Activated T-helper 1 cell treated with anti-CD3 and anti-CD28 coated beads, Interleukin-12 subunit alpha, Interleukin-12 subunit beta, Interleukin-2, Interleukin-4 antibody, amounts not matched to agents 30 ng/mL and 10 ng/mL and 1 ng/mL, durations not matched to agents 14 hours and 24 hours and 36 hours (primary cell): ENCODE measurements at places on chromosomes 11 and 22. TPM values are rescaled to one million over a fixed set of nuclear protein-coding genes. Genes with fewer than 3 reads are reported as not detected.

GRCh38 chr11:66547662-66548009 is 933 bp downstream of the ACTN3 start:
- DNase-seq, result no peak
- H3K27ac ChIP-seq, result no peak overlapping the region
- H3K4me3 ChIP-seq, result peak overlapping the region; percentile 45
- H3K27me3 ChIP-seq, result peaks cover 10% of the 10 kb centered on the region
- peaks cover 5% of the 10 kb centered on the region for H3K36me3 ChIP-seq
- H3K4me1 ChIP-seq, result peaks cover 22% of the 10 kb centered on the region

DNA sequence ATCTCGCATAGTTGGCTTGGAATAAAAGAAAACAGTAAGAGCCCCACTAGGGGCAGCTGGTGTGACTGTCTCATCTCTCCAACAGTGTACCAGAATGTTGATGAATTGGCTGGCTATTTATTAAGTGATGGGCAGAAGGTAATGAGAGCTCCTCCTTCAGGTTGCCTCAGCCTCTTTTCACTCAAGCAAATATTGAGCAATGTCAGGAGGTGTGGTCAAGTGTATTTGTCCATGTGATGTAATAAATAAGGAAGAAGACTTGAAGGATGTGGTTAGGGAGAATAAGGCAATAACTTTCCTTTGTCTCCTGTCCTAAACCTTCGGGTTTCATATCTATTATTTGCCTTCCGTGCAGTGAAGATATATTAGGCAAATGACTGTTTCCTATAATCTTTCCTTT is at the start of gene TCN1:
Gene TCN1 (minus strand): TSS at position 91 of the 400 bp plus-strand sequence. CDS start 17 bp downstream, at position 74.
- peaks cover 6% of the 10 kb centered on the region for H3K27me3 ChIP-seq
- no peaks in the 10 kb centered on the region for H3K4me1 ChIP-seq
- no peak within 1 kb of the TSS for H3K4me3 ChIP-seq
- no peaks in the 10 kb centered on the region for H3K36me3 ChIP-seq
- H3K27ac ChIP-seq, result no peak within 1 kb of the TSS
- no peak for DNase-seq

DNA sequence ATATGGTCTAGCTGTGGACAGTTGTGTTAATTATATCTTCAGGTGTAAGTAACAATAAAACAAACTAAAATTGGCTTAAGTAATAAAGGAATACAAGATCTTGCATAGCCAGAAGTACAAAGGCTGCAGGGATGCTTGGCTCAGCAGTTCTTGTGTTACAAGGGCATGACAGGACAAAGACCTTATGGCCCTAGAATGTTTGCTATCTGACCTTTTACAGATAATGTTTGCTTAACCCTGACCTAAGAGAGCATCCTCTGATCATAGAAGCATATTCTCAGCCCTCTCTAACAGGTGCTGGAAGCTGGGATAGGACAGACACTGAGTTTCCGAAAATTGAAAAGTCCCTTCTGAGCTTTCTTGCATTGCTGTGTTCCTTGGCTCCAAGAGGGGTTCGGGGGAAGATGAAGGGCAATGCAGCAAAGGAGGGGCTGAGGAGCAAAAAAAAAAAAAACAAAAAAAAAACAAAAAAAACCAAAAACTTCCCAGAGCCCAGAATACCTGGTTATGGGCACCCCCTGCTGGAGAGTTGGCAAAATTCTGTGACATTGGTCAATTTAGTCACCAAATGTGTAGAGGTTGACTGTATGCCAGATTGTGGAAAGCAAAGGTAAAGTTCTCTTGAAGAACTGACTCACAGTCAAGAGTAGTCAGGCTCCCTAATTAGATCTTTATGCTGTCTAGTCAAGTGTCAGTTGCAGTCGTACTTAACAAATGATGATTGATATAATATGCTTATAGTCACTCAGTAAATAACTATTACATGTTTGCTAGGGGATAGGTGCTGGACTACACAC is 10.4 kb upstream of the HIKESHI start:
- no peaks in the 10 kb centered on the region for H3K27me3 ChIP-seq
- H3K36me3 ChIP-seq, result peaks cover 26% of the 10 kb centered on the region
- H3K4me1 ChIP-seq, result peaks cover 61% of the 10 kb centered on the region

DNA sequence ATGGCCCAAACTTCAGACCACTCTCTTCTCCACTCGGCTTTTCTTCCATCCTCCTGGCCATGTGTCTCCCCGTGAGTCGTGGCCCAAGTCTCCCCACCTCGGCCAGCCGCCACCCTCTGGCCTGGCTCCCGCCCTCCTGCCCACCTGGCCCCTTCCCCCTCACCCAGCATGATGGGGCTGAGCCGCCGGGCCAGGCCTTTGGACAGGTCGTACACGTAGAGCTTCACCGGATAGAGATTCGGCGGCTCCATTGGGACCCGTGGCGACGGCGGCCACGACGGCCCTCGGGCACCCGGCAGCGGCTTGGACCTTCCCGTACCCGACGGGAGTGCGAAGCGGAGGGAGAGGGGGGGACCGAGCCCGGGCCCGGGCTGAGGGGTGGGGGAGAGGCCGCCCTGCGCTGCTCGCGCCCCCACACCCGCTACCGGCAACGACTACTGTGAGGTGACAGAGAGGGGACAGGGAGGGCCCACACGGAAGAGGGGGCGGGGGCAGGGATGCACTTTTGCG is at the start of gene DESI1:
Gene DESI1 (minus strand): TSS at position 455 of the 510 bp plus-strand sequence. CDS start 204 bp downstream, at position 251.
- peaks cover 51% of the 10 kb centered on the region for H3K4me1 ChIP-seq
- peak within 1 kb of the TSS; percentile 94 for H3K27ac ChIP-seq
- peak within 1 kb of the TSS; percentile 93 for H3K4me3 ChIP-seq
- no peak for DNase-seq

DNA sequence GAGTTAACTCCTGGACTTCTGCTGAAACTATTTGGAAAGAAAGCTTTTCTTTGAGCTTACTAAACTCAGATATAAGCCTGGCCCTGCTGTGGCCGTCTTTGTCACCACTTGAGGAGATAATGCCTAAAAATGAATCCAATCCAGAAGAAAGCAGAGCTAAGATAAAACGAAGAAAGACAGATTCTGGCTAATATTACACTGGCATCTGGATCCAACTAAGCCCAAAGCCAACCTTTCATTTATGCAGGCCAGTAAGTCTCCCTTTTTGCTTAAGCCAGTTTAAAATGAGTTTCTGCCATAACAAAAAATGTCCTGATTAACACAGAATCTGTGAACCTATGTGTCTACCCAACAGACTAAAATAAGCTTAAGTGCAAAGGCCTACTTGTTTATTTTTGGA is 34.5 kb downstream of the PIK3C2A start:
- no peak overlapping the region for H3K4me3 ChIP-seq
- no peak for DNase-seq
- no peaks in the 10 kb centered on the region for H3K27me3 ChIP-seq
- H3K4me1 ChIP-seq, result peaks cover 14% of the 10 kb centered on the region

DNA sequence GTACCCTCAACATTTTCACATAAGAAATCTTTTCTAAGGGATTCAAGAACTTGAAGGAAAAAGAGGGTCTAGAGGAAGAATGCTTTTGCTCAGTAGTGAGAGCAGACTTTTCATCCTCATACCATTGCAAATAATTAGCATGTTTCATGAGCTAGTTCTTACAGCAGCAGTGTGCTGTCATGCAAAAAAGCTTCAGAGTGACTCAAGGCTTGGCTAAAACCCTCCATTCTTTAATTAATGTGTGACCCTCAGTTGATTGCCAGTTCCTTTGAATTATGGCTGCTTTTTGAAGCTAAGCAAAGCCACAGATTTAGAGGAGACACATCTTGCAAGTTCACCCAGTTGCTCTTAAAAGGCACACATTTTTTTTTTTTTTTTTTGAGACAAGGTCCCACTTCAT is 36.6 kb upstream of the PCF11 start:
- H3K27me3 ChIP-seq, result no peaks in the 10 kb centered on the region
- H3K4me3 ChIP-seq, result no peak overlapping the region
- no peak overlapping the region for H3K27ac ChIP-seq
- DNase-seq, result no peak
- peaks cover 1% of the 10 kb centered on the region for H3K36me3 ChIP-seq

GRCh38 chr11:124622531-124623451 is at the start of gene TBRG1:
TBRG1 (plus strand) TSS chr11:124622864; CDS start chr11:124623084, 220 bp downstream.
- peak; percentile 80 for DNase-seq
- H3K36me3 ChIP-seq, result peaks cover 24% of the 10 kb centered on the region
- H3K27ac ChIP-seq, result peak within 1 kb of the TSS; percentile 95
- peaks cover 29% of the 10 kb centered on the region for H3K4me1 ChIP-seq
- peaks cover 14% of the 10 kb centered on the region for H3K27me3 ChIP-seq

DNA sequence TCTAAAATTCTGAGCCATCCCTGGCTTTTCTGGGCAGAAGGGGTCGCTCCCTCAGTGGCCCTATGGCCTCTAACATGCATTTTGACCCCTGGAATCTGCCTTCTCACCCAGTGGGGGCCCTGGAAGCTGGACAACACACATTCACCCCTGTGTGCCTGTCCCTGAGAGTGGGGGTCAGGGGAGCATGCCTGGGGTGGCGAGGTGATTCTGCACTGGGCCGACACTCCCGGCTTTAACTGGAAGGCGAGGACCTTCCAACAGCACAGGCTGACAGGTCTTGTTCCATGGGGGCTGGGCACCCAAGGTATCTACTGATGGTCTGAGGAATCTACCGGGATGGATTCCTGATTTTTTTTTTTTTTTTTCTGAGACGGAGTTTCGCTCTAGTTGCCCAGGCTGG is 10.7 kb downstream of the PPM1F start:
- peak overlapping the region; percentile 72 for H3K27ac ChIP-seq
- peaks cover 1% of the 10 kb centered on the region for H3K27me3 ChIP-seq
- peaks cover 49% of the 10 kb centered on the region for H3K4me1 ChIP-seq
- peaks cover 10% of the 10 kb centered on the region for H3K36me3 ChIP-seq

DNA sequence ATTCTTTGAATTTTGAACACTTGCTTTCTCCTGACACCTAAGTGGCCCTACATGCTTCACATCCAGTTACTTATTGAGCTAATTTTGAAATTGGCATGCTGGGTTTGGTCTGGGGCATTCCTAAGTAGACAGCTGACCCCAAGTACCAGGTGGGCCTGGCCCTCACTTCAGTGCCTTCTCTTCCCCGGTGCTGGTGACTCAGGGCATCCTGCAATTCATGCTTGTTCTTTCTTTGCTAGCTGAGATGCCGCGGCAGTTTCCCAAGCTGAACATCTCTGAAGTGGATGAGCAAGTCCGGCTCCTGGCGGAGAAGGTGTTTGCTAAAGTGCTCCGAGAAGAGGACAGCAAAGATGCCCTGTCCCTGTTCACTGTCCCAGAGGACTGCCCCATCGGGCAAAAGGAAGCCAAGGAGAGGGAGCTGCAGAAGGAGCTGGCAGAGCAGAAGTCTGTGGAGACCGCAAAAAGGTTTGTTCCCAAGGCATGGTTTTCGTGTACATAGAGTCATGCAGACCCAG is 6.3 kb downstream of the AMPD3 start:
- peaks cover 42% of the 10 kb centered on the region for H3K36me3 ChIP-seq
- peaks cover 36% of the 10 kb centered on the region for H3K4me1 ChIP-seq
- H3K4me3 ChIP-seq, result no peak overlapping the region
- no peaks in the 10 kb centered on the region for H3K27me3 ChIP-seq
- DNase-seq, result no peak

- peaks cover 53% of the 10 kb centered on the region for H3K36me3 ChIP-seq
- H3K27ac ChIP-seq, result no peak overlapping the region
- peaks cover 25% of the 10 kb centered on the region for H3K4me1 ChIP-seq
- H3K4me3 ChIP-seq, result no peak overlapping the region
- H3K27me3 ChIP-seq, result no peaks in the 10 kb centered on the region
These were observed 7.8 kb downstream of the AMPD3 start for GRCh38 chr11:10462746-10463300.

DNA sequence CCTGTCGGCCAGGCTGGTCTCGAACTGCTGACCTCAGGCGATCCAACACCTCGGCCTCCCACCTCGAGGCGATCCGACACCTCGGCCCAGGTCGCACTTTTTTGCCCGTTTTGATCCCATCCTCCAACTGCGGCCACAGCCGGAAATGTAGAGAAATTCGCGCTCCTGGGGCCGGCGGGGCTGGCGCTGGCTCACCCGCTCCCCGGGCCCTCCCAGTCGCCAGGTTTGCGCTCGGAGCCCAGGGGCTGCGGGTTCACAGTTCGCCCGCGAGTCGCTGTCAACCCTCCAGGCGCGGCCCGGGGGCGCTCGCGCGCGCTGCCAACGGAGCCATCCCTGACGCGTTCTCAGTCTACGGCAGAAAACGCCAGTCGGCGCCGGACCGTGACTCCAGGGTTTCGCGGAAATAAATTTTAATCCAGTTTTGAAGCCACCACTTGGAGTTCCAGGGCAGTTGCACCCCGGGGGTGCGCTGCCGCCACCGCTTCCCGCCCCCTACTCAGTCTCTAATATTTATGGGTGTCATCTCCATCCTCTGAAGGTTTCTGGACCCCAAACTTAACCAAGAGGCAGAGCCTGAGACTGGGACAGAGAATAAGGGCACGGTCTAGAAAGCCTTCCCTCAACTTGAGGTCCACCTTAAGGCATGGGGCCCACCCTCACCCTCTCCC is 1.5 kb upstream of the KLHDC7B start:
- peak overlapping the region; percentile 59 for H3K4me3 ChIP-seq
- peaks cover 1% of the 10 kb centered on the region for H3K36me3 ChIP-seq
- peaks cover 51% of the 10 kb centered on the region for H3K4me1 ChIP-seq
- H3K27ac ChIP-seq, result peak overlapping the region; percentile 84
- DNase-seq, result peak; percentile 80

- H3K27me3 ChIP-seq, result no peaks in the 10 kb centered on the region
- no peak overlapping the region for H3K4me3 ChIP-seq
- DNase-seq, result no peak
- peak overlapping the region; percentile 10 for H3K27ac ChIP-seq
- peaks cover 12% of the 10 kb centered on the region for H3K36me3 ChIP-seq
These were observed 173.3 kb downstream of the TBC1D22A start for GRCh38 chr22:46935506-46936377.

DNA sequence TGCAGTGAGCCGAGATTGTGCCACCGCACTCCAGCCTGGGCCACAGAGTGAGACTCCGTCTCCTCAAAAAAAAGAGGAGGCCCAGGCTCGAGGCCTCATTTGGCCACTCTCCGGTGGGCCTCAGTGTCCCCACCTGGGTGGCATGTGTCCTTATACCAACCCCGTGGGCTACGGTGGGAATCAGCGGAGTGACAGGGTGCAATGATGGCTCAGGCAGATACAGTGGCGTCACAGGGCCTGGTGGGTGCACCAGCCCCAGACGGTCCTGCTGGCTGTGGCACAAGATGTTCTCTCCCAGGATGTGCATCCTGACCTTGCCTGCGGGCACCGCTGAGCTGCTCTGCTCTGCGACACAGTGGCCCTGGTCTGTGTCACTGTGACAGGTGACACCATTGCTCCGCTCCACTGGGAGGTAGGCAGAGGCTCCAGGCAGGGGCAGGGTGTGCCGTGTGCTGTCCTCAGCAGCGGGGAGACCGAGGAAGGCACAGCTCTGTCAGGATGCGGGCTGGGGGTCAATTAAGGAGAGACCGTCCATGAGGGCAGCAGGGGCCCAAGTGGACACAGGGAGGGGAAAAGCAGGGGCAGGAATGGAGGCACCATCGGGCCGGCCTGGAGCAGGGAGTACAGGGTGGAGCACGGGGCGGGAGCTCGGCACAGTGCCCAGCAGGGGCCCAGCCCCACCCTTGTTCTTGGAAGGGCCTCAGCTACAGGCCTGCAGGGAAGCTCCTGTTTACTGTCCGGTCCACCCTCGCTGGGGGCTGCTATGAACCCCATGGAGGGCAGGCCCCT is 21.7 kb upstream of the TH start:
- H3K27me3 ChIP-seq, result peaks cover 6% of the 10 kb centered on the region
- H3K4me1 ChIP-seq, result no peaks in the 10 kb centered on the region
- H3K27ac ChIP-seq, result no peak overlapping the region
- H3K4me3 ChIP-seq, result no peak overlapping the region
- DNase-seq, result no peak

SHISA8 gene
- total RNA-seq, result 5.8 and 6.1 TPM in 2 replicates

OR6A2 gene
- total RNA-seq, result 0.31 and 0.47 TPM in 2 replicates

OR8K1 gene
- total RNA-seq, result not detected in 2 replicates

MS4A12 gene
- not detected in 2 replicates for total RNA-seq

CNIH2 gene
- 1.7 and 1.8 TPM in 2 replicates for total RNA-seq

FOLR2 gene
- total RNA-seq, result not detected in 2 replicates

IGF2 gene
- total RNA-seq, result 1.2 and 1.5 TPM in 2 replicates

ISX gene
- total RNA-seq, result not detected in 2 replicates

MRGPRE gene
- not detected in 2 replicates for total RNA-seq

OR5B21 gene
- not detected in 2 replicates for total RNA-seq

OR1S1 gene
- not detected in 2 replicates for total RNA-seq

SEPTIN3 gene
- total RNA-seq, result 7.0 and 7.9 TPM in 2 replicates

SLN gene
- not detected in 2 replicates for total RNA-seq

FAM180B gene
- total RNA-seq, result 0.24 TPM in 1 of 2 replicates, not detected in the other
